ENCODE measurements at places on chromosomes 5 and 9.
A peak's percentile ranks its signal among the peaks of the same experiment; 100 is the strongest.

DNA sequence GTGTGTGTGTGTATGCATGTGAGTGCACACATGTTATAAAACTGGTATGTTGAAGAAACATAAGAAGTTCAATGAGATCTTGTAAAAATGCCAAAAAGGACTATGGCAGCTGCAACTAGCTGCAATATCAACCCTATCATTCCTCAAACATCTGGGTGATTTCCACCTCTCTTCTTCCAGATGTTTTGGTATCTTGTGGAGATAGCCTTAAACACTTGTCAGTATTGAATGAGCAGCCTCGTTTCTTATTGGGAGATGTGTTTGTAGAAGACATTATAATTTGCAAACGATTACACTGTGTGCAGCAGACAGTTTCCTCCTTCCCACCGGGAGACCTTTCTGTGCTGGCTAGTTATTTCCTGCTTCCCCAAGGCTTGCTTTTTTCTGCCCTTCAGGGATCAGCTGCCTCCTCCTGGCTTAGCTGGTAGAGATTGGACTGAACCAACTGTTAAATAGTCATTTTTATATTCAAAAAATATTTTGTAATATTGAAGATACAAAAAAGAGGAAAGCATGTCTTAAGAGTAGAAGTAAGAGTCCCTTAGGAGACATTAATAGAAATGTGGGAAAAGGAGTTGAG is 168.4 kb upstream of the MPDZ start:
- peak; percentile 6 for DNase-seq

DNA sequence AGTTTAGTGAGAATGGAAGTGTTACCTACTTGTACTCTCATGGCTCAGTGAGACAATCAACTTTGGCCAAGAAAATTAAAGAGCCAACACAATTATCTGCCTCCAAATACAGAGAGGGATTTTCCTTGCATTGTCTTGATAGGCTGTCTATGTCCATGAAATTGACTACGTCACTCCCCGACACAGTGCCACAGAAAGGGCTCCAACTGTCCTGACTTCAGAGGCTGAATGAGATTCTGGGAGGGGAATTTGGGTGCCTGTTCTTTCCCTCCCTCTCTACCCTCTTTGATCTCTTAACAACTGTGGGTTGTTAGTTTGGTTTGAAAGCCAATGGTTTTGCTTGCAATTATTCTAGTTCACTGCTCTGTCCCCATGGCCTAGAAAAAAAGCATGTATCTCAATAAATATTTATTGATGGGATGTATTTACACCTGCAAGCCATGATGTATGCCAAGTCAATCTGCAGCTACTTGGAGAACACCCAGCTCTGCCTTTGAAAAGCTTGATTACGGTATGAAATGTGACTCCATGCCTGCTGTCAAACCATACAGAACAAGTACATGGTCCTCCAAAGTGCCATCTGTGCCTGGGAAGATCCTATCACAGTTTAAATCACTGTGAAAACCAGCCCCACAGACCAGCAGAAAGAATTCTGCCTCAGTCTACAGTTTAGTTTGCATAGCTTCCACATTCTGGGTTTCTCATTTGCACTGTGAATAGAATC is 37.3 kb downstream of the CAPSL start:
- no peak for DNase-seq

GRCh38 chr5:32130865-32131264 is 43.3 kb downstream of the GOLPH3 start:
- DNase-seq, result no peak

DNA sequence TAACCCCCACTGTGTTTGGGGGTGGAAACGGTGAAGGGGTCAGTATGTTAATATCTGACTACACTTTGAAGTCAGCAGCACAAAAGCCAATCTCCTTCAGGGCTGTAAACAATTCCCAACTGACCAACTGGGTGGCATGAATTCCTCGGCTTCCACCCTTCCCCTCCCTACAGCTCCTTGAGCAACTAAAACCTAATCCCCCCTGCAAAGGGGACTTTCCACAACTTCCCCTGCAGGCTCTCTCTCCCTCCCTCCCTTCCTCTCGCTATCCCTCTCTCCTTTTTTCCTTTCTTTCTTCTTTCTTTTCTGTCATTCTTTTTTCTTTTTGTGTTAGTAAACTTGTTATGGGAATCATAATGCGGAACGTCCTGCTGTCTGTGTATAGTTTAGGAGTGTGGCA is 65.1 kb upstream of the PTCH1 start:
- no peak for DNase-seq

DNA sequence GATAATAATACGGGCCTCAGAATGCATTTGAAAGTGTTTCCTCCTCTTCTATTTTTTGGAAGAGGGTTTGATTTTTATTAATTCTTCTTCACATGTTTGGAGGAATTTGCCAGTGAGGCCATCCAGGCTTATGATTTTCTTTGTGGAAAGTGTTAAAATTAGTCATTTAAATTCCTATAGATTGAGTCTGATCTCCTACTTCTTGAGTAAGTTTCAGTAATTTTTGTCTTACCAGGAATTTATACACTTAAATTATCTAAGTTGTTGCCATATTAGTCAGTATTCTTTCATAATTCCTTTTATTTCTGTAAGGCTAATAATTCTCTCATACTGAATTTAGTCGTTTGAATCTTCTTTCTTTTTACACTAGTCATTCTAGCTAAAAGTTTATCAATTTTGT is 25.2 kb upstream of the HAPLN1 start:
- peak; percentile 6 for DNase-seq

DNA sequence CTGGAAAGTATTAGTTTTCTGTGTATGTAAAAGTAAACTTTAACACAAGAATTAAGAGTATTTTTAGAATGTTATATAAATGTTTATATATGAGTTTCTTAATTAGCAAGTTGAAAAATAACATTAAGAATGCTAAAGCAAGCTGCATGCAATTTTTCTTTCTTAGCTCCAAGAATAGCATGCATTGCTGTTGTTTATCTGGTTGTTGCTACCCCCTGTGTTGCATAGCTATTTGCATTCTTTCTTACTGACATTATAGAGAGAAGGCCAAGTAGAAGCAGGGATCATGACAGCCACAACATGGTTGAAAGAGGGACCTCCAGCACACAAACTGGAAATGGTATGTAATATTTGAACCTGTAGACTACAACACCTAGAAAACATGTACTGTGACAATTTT is 94.8 kb downstream of the ERCC6L2 start:
- DNase-seq, result peak; percentile 11

DNA sequence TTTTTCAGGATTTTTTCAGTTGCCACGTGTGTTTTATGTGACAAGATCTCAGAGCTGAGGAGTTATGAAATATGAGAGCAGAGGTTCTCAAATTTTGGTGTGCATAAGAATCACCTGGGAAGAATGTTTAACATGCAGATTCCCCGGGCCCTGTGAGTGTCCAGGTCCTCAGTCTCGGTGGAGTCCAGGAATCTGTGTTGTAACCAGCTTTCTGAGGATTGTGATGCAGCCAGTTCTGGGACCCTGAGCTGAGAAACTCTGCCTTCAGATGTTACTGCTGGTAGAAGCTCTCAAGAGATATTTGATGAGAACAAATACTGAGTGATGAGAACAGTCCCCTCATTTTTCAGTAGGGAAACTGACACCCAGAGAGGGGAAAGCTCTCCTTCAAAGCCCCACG is 102.8 kb upstream of the SAP30L start:
- DNase-seq, result no peak

DNA sequence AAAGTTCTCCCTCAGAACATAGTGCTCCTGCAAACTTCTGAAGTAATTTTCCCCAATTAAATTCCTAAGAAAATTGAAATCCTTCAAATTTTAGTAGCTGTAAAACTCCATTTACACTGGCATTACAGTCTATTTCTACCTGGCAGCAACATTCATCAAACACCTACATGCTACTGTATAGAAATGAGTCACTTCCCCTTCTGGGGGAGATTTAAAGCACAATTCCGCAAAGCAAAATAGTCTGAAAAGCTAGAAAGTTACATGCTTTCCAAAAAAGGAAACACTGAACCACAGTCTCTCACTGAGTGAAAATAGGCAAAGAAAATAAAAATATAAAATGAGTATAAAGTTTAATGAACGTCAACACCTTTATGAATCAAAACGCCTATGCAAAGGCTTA is 43.3 kb downstream of the MCTP1 start:
- DNase-seq, result no peak

DNA sequence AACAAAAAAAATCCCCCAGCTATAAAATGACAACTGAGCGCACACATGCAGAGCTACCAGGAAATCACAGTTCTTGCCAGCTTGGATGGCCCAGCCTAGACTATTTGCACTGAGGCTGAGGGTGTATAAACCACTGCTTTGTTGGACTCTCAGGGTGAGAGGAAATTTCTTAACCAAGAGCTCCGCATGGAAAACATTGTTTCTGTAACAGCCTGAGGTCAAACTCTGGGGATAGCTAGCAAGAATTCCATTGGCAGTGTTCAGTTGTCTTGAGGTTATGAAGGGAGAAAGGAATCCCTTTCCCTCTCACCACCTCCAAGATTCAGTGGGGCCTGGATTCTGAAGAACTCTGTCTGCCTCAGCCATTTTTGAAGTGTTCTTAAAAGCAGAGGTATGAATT is 360.0 kb downstream of the OSTF1 start:
- DNase-seq, result no peak

DNA sequence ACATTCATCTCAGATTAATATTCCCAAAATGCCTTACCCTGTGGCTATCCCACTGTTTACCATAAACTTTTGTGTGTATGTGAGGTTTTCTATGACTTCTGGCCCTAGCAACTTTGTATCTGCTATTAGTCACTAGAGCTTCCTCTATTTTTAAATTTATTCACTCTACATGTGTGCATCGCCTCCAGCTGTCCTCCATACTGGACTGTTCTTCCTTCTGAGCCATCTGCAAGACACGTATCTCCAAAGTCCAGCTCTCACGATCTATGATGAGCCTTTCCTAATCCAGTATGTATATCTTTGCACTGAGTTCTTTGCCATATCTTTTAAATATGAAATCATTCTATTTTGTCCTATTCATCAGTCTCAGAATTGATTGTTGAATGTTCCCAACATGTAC is 1.7 kb upstream of the GNG10 start:
- DNase-seq, result peak; percentile 12

DNA sequence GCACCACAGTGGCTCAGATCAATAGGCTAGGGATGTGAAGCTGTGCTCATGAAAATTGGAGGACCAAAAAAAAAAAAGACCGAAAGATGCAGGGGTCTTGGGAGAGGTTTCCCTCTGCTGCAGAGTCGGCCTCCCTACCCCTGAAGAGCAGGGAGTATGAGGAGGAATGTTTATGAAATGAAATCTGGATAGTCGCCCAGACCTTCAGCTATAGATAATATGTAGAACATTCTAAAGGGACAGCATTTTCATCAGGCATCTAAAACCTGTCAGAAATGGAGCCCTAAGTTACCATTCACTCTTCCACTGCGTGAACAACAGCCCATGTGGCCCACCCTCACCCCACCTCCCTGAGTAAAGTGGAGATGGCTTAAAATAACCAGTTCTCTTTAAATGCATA is 122.9 kb downstream of the TMEM174 start:
- DNase-seq, result no peak

DNA sequence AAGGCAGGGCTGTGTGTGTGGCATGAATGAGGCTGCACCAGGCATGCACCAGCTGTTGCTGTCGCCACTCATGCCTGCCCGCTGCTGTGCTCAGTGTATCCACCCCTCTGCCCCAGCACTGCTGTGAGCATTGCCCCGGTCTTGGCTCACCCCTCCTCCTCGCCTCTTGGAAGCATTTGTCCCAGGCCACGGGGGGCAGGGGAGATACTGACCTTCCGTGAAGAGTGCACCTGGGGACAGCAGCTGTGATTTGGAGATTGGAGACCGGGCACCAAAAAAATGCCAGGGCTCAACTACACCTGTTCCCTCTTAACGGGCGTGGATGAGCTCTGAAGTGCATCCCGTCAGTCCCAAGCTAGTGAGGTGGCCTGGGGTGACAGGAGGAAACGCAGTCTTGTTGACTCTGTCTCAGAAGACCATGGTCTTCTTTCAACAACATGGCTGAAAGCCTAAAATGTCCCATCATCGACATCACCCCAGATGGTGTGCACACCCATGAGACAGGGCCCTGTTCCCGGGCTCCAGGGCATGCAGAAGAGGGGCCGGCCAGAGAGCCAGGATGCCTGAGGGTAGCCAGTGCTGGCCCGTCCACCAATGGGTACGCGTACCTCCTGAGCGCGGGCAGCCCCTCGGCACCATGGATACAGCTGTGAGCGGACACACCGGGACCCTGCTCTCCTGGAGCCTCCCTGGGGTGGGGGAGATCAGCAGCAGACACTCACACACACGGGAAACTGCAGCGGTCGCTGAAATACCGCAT is 115.8 kb downstream of the COL5A1 start:
- no peak for DNase-seq

- peak; percentile 90 for DNase-seq
Observed at GRCh38 chr5:137142764-137143605, 356.1 kb downstream of the SPOCK1 start.

- peak; percentile 78 for DNase-seq
Observed at GRCh38 chr5:82334856-82335255, 56.7 kb upstream of the RPS23 start.

DNA sequence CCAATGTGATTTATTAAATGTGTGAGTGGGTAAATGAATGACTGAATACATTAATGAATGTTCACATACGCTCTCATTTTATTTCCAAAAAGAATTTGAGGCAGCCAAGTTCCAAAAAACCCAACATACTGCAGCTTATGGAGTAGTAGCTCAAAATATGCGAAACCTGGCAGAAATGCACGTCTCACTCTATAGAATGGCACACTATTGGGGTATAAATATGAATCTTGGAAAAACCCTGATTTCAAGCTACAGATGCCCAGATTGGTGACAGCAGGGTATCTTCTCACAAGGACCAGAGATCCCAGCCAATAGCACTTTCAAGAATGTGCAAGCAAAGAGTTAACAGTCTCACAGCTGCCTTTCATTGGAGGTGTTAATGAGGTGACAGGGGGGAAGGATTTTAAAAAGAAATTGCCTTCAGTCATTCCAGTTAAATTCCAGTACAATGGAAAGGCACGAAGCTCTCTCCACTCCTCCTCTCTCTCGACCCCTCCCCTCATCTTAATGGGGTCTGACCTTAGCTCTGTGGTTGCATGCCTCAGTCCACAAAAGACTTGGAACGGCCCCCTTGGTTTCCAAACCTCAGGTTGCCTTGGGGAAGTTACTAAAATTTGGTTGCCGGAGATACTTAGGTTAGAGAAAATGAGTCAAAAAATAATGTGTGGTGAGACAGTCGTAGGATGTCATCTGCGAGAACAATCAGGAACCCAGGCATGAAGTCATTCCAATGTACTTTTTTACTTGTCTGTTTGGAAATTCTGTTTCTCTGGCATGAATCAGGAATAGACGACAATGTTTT is 307.4 kb downstream of the NFIB start:
- no peak for DNase-seq

- peak; percentile 67 for DNase-seq
Observed at GRCh38 chr5:101424530-101425175, 521.6 kb upstream of the ST8SIA4 start.

Data from cardiac fibroblast (primary cell).